ENCODE measurements at places on chromosomes 6 and 20.

DNA sequence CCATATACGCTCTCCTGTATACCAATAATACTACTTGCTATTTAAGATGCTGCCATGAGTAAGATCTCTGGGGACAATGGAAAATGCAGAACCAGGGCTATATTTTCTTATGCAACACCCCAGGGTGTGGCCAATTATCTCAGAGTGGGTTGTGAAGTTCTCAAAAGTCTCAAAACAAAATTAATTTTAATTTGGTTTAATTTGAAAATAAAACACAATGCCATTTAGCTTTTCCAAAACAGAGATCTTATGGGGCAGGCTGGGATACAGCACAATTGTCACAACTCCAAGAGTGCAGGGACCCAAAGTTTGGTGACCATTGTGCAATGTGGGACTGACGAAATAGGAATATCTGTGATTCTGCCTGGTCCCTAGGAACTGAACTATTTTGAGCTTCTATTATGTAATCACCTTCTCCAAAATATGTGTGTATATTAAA is 43.1 kb downstream of the MBOAT1 start:
- no peak for DNase-seq

DNA sequence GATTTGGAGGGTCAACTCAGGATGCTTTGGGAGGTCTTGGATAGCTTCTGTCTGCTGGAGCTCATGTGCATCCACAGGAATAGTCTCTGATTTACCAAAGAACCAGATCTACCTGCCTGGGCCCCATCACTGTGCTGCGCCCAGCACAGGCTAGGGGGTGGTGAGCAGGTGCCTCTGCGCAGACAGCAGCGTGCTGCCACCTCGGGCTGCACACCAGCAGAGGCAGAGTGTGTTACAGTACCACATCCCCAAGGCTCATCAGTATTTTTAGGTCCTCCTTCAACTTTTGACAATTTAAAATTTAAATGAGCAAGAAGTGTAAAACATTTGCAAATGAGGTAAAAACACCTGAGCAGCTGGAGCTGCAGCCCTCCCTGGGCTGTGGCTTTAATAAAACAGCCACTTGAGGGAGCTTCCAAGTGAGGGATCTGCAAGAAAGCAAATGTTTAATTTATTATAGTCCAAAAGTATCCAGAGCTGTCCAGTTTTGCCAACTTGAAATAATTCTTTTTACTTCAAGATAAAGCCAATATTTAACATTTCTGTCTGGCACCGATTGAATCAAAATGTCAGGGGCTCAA is 324.9 kb downstream of the ZFAND3 start:
- DNase-seq: no peak

- no peak for DNase-seq
Measured at GRCh38 chr6:156687789-156688619, 89.2 kb upstream of the ARID1B start.

DNA sequence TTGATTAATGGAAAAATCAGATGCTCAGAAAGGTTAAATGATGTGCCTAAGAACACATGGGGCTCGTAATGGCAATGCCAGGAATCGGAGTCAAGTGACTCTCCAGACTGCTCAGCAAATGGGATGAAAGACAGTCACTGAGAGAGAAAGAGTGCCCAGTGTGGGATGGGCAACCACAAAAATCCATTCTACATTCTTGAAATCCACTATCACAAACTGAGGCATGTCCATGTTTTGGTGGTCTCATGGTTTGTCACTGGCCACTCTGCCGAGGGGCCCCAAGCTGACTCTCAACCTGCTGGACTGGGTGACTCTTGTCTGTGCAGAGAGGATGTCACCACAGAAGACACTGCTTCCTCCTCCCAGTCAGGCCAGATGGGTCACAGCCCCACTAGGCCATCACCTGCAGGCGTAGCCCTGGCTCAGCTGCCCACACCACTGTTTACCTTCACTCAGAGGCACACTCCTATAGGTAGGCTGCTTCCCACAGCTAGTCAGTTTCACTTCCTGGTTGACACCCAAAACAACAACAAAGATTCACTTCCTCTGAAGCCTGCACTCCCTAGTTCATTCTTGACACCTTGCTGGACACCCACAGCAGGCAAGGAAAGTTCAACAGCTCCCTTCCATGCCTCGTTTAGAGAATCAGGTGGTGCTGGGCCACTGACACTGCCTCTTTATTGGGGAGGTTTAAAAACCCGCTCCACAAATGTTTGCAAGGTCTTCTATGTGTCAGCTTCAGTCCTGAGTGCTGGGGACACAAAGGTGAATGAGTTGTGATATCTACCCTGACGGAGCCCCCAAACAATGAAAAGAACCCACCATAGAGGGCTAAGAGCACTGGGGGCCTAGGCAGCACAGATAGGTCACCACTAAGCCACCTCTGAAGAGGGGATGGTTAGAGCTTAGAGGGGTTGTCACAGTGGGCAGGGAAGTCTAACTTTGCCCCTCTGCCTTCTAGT is 21.7 kb downstream of the MAP1LC3A start:
- peak; percentile 84 for DNase-seq

DNA sequence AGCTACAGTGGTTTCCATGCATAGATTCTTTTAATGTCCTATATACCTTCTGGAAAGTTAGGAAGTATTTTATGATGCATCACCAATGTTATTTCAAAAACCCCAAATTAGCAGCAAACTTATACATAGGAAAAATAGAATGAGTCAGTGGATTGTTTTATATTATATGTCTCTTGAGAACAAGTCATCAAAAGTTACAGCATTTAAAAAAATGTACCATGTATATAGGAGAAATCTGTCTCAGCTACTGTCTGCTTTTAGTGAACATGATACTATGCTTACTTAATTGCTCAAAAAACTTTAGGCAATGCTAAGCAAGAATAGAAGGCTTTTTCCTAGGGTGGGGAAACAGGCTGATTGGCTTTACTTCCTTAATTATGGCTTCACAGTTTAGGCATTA is 365.3 kb downstream of the SAMD5 start:
- DNase-seq: no peak
